Stimulated activated naive CD4-positive, alpha-beta T cell treated with Interleukin-2 at 50 U/mL for 16 hours (primary cell): ENCODE measurements at places on chromosomes 6 and 20.
A peak's percentile ranks its signal among the peaks of the same experiment; 100 is the strongest.

DNA sequence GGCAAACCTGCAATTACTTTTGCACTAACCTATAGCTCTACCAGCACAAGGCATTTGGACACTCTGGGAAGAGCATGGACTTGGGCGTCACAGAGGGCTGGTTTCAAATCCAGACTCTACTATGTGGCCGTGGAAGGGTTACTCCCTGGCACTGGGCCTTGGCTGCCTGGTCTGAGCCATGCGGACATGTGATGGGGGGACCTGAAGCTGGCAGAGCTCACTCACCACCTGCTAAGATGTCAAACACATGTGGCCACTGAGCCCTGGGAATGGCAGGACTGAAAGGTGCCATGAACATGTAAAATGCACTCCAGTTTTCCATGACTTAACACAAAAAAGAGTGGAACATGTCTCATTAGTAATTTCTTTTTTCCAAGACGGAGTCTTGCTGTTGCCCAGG is 23.7 kb downstream of the VSTM2L start:
- DNase-seq, result no peak

- DNase-seq, result no peak
These were observed 27.3 kb upstream of the TSPYL1 start for GRCh38 chr6:116307001-116307400.

- DNase-seq, result no peak
These were observed 96.0 kb downstream of the JPH2 start for GRCh38 chr20:44091026-44091425.

DNA sequence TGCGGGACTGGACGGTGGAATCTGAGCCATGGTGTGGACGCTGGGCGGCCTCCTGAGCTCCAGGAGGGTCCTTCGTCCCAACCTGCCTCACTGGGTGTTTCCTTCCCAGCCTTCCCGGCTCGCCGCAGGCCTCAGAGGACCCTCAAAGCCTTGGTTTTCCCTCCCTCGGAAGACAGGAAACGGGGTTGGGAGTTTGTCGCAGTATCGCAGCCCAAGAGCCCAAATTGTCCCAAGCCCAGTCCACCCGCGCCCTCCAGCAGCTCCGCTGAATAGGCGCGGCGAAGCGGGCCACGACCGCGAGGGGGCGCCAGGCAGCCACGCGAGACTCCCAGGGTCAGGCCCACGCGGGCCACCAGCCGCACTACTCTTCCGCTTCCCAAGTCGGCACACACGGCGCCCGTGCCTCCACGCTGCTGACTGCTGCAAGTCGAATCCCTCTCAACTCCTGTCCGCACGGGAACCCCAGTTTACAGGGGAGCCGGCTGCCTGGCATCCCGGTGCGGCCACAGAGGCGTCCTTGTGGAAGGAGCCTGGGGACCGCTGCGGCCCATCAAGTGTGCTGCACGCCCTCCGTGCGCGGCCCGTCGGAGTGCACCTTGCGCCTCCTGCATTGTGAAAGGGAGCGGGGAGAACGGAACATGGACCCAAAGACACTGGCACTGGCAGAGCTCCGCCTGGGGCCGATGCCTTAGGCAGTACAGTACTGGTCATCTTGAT is 40.4 kb upstream of the HMGA1 start:
- DNase-seq, result peak; percentile 80

DNA sequence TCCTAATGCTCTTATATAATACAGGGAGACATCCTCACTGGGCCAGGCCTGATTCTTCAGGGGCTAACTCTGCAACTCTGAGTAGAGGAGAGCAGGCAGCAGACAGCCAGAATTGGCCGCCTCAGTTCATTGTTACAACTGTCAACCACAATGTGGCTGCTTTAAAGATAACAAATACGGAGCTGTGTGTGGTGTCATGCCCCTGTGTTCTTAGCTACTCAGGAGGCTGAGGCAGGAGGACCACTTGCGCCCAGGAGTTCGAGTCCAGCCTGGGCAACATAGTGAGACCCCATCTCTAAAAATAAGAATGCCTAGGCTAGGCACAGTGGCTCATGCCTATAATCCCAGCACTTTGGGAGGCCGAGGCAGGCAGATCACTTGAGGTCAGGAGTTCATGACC is 34.3 kb downstream of the CEP250 start:
- no peak for DNase-seq

- DNase-seq, result peak; percentile 46
These were observed 27.5 kb downstream of the SERPINB9 start for GRCh38 chr6:2875359-2876191.

GRCh38 chr6:166418691-166419143 is 36.0 kb upstream of the MPC1 start:
- peak; percentile 17 for DNase-seq

GRCh38 chr20:61220131-61220530 is 31.9 kb upstream of the CDH4 start:
- DNase-seq, result no peak

GRCh38 chr6:37565267-37566110 is 65.8 kb upstream of the CCDC167 start:
- DNase-seq, result no peak

GRCh38 chr20:32941155-32941885 is 62.9 kb downstream of the SUN5 start:
- DNase-seq, result no peak

DNA sequence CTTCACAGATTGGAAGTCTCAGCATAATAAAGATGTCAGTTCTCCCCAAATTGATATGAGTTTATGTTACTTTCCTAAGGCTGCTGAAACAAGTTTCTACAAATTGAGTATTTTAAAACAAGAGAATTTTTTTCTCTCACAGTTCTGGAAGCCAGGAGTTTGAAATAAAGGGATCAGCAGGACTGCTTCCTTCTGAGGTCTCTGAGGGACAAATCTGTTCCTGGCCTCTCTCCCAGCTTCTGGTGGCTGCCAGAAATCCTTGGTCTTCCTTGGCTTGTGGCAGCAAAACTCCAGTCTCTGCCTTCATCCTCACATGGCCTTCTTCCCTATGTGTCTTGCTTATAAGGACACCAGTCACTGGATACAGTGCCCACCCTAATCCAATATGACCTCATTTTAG is 136.1 kb downstream of the TFAP2A start:
- DNase-seq, result no peak

- DNase-seq, result no peak
These were observed 2.3 kb downstream of the SERPINB1 start for GRCh38 chr6:2839195-2839981.

DNA sequence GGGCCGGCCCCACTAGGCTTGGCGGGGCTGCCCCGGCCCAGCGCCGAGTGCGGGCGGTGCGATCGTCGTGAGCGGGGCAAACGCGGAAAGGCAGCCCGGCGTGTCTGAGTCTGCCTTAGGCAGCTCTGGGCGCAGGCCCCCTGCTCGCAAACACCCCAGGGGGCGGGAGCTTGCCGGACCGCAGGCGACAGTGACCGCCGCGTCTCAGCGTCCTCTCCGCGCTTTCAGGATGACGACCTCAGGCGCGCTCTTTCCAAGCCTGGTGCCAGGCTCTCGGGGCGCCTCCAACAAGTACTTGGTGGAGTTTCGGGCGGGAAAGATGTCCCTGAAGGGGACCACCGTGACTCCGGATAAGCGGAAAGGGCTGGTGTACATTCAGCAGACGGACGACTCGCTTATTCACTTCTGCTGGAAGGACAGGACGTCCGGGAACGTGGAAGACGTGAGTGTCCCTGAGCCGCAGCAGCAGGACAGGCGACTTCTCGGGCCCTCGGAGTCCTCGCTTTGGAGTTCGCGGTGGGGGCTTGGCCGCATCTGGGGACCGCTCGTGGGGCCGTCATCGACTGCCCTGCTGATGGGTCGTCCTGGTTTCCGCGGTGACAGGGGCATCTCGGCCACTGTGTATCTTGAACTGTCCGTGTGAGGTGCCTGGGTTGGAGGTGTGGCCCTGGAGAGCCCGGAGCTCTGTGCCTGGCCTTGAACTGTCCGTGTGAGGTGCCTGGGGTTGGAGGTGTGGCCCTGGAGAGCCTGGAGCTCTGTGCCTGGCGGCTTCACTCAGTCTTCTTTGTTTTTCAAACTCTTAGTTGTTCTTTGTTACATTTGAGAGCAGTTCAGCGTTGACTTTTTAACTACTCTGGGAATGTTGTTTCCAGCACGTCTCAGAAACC is 786 bp downstream of the ADRM1 start:
- no peak for DNase-seq

GRCh38 chr20:41169162-41169690 is 31.9 kb downstream of the PLCG1 start:
- no peak for DNase-seq

DNA sequence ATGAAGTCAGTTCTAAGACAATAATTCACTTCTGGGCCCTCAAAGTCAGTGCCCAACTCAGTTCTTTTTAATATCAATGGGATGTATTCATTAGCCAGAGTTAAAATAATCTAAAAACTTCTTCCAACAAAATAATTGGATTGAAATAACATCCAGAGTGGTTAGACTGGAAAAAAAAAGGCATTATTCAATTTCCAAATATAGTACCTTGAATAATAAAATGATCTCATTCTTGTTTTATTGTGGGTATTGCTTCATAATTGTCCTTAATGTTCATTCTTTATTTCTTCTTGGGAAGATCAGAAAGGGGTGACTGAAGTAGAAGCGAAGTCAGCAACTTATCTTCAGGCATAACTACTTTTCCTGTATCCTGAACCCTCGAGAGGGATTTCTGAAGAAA is 85.1 kb upstream of the JARID2 start:
- no peak for DNase-seq

- no peak for DNase-seq
These were observed 289.6 kb downstream of the RIMS1 start for GRCh38 chr6:72175916-72176315.

GRCh38 chr6:14117158-14118090 is at the start of gene CD83:
Gene CD83, plus strand, starts transcription at chr6:14117772. Its CDS starts 40 bp downstream, at chr6:14117812.
- peak; percentile 76 for DNase-seq

DNA sequence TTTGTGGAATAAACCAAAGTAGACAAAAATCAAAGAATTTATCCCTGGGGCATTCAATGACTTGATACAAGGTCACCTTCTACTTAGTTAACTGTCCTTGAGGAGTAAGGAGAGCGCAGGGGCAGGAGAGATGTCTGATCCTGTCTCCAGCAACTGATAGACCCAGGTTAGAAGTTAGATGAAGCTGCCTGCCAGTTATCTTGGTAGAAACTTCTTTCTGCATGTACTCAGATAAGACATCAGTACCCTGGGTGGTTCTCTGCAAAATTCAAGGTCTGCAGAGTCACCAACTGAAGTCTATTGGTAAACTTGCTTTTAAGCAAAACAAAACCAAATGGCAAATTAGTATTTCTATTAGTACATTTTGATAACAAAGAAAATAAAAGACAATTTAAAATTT is 2.7 kb downstream of the SGK1 start:
- DNase-seq, result no peak

- no peak for DNase-seq
These were observed 236.4 kb downstream of the UST start for GRCh38 chr6:148983101-148983761.

- DNase-seq, result no peak
These were observed 259.9 kb downstream of the DLL1 start for GRCh38 chr6:170030821-170031471.

GRCh38 chr6:99185525-99185924 is 163.9 kb downstream of the FAXC start:
- DNase-seq, result no peak

GRCh38 chr6:165096868-165097267 is 212.5 kb downstream of the C6orf118 start:
- DNase-seq, result no peak

DNA sequence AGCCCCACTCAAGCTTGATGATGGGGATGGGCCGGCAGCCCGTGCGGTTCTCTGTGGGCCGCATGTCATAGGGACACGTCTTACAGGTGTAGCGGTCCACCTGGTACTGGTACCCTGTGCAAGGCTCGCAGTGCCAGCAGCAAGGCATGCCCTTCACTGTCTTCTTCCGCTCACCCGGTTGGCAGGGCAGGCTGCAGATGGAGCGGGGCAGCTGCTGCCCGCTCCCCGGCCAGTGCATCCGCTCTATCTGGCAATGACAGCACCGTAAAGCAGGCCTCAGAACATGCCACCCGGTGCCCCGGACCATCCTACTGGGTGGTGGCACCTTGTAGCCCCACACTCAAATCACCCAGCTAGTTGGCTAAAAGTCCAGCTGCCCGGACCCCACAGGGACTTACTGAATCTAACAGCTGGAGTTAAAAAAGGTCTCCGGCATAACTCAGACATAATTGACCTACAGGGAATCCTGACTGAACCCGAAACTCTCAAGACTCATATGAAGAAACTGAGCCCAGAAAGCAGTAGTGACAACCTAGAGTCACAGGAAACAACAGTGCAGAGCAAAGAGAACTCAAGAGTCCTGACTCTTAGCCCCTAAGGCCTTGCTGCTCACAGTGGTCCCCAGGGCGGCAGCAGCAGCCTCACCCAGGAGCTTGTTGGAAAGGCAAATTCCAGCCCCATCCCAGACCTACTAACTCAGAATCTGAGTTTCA is 109.4 kb downstream of the GRM4 start:
- DNase-seq, result no peak

GRCh38 chr6:56032715-56033260 is 157.4 kb upstream of the BMP5 start:
- no peak for DNase-seq

DNA sequence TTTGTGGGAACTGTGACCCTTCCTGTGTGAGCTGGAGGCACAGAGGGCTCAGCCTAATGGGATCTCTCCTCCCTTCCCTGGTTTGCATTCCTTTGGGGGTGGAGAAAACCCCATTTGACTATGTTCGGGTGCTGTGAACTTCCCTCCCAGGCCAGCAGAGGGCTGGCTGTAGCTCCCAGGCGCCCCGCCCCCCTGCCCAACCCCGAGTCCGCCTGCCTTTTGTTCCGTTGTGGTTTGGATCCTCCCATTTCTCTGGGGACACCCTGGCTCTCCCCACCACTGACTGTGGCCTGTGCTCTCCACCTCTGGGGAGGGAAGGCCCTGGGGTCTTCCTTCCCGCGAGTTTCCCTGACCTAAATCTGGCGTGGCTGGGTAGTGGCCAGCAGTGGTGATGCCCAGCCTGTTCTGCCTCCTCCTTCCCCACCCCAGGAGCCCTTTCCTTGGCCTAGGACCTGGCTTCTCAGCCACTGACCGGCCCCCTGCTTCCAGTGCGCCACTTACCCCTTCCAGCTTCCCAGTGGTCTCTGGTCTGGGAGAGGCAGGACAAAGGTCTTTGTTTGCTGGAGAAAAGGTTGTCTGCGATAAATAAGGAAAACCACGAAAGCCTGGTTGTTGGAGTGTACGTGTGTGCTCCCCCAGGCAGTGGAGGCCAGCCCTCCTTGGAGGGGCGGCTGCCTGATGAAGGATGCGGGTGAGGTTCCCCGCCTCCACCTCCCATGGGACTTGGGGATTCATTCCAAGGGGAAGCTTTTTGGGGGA is 4.9 kb downstream of the VEGFA start:
- DNase-seq, result peak; percentile 53
